ENCODE measurements at places on chromosomes 7 and 10.

- no peak for DNase-seq
These were observed 649 bp downstream of the IDE start for GRCh38 chr10:92573091-92573797.

DNA sequence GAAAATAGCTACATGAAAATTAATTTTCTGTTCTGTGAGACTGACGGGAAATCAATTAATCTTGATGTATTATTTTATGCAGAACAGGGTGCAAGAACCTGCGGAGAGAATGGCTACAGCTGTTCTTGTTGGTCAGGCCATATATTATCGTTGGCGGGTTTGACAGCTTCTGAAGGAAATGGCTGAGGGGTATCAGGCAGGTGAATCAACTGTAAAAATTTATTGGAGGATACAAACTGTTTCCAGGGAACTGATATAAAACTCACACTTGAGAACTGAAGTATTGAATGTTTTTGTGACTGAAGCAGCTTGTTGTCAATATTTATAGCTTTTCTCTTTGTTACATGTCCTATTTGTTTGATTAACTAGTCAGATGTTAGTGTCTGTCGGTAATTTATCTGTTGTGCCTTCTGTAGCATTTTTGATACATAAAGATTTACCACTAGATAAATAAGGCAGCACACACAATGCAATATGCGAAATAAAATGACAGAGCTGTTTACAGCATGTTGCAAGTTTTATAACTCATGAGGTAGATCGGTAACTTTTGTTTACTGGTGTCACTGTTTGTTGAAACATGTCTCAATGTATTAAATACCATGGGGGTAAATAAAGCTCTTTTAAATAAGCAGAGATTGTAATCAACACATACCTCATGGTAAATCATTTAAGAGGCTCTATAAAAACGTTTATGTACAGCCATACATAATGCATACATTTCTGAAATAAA, 308.2 kb downstream of the LRMDA start:
- DNase-seq, result no peak

GRCh38 chr10:98309366-98310355, 41.7 kb upstream of the LOXL4 start:
- no peak for DNase-seq

DNA sequence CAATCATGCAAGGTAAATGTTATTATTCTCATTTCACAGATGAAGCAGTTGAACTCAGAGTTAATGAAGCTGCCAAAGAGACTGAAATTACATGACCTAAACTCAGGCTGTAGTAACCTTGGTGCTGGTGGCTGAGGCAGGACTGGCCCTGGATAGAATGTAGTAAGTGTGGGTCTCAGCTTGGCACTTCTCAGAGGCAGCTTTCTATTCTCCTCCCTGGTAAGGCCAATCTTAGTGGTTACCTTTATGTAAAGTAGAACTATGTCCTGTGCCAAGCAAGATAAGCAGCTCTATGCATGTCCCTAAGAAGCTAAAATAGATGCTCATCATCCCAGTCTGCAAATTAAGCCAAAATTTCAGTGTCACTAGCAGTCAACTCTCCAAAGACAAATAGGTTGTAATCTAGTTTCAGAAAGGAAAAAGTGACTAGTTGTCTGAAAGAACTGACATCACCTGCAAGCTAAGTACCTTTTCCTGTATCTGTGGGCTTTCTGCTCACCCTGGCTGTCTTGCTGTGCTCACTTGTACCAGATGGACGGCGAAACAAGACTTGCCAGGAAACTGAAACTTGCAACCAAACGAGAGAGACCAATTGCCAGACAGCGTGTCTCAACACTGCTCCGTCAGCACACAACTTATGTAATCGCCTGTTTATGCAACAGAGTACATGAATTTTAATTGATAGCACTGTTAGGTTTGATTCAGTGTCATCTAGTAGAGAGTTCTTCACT, 43.7 kb downstream of the CH25H start:
- DNase-seq, result no peak

GRCh38 chr10:49761789-49762565, at the start of gene OGDHL:
TSS of gene OGDHL (minus strand) at chr10:49762323. CDS start at chr10:49758592, 3,731 bp downstream.
- no peak for DNase-seq

DNA sequence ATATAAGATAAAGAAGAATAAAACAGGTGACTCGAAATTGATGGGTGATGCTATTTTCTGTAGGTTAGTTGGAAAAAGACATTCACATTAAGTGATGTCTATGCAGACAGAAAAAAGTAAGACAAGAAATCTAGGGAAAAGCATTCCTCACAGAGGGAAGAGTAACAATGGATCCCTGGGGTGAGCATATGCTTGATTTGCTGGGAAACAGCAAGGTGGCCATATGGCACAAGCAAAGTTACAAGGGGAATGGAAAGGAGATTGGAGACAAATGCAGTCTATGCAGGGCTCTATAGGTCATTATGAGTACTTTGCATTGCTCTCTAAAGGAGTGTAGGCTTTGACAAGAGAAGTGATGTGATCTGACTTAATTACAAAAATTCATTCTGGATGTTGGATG, 90.9 kb upstream of the ZNF804B start:
- no peak for DNase-seq

GRCh38 chr7:113414401-113415035, 296.2 kb upstream of the SMIM30 start:
- no peak for DNase-seq

- DNase-seq, result no peak
These were observed 2.7 kb downstream of the SKIDA1 start for GRCh38 chr10:21522631-21523406.

DNA sequence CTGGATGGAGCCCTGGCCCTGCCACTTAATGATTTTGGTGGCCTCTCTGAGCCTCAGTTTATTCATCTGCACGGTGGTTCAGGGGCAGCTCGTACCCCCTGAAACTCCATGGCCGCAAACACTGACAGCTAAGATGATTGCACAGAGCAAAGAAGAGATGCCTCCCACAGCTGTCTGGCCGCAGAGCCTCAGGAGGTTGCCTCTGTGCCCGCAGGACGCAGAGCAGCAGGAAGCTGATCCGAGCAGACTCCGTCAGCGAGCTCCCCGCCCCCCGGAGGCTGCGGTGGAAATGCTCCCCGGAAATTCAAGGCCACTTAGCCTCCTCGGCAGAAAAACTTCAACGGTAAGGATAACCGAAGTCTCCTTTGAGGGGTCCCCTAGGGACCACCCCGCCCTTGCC, 30.2 kb upstream of the C10orf53 start:
- no peak for DNase-seq

- no peak for DNase-seq
These were observed 97.5 kb downstream of the MKI67 start for GRCh38 chr10:128028508-128029289.

DNA sequence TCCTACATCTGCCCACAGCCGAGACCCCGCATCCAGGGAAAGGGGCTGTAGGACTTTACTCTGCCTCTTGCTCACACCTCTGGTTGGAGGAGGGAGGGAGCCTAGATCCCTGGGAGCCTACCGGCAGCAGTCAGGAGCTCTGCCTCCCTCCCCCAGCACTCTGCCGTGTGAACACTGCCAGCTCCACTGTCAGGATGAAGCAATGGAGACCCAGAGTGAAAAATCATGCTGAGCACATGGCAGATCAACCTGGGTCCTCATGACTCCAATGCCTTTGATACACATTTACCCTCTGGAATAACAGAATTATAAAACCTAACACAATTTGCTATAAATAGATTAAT, 477.7 kb downstream of the TNS3 start:
- DNase-seq, result no peak

GRCh38 chr10:63143987-63144386, 10.9 kb downstream of the NRBF2 start:
- no peak for DNase-seq

GRCh38 chr10:60564475-60564874, 174.8 kb upstream of the ANK3 start:
- DNase-seq, result no peak

DNA sequence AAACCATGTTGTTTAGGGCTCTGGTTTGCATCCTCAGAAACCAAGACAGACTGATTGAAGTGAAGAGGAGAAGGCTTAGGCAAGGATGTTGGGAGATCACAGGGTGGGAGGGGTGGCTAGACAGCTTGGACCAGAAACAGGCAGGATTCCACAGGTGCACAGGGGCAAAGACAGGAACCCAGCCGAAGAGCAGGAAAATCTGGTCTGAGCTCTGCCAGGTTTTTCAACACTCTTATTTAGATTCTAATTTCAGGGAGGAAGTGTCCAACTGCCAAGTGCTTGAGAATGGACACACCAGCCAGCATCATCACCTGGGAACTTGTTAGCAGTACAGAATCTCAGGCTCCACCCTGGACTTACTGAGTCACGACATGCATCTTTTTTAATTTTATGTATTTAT, 93.8 kb downstream of the MARCHF5 start:
- no peak for DNase-seq

DNA sequence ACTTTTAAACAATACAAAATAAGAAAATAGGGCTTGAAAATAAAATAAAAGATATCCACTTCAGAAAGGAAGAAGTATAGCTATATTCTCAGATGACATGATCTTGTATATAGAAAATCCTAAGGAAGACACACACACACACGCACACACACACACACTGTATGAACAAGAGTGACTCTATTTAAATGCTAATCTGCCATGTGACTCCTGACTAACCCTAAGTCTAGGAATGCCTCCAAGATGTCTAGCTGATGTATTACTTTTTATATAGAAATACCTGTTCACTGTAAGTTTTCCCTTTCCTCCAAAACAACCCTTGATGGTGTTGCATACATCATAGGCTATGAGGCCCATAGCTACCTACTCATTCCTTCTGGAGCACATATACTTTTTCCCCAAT, 173.1 kb upstream of the LRRTM3 start:
- no peak for DNase-seq

GRCh38 chr10:130474591-130474990, 338.4 kb downstream of the GLRX3 start:
- DNase-seq, result no peak

DNA sequence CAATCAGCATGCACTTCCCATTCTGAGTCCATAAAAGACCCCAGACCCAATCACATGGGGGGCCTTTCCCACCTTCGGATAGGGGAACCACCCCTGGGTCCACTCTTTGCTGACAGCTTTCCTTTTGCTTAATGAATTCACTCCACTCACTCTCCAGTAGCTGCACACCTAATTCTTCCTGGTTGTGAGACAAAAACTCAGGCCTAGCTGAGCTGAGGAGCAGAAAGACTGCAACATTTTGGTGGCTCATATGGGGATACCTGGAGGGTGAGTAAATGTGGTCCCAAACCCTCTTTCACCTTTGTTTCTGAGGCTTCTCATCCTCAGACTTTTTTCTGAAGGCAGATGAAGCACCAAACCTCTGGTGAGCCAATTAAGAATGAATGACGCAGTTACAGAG, 138.1 kb downstream of the WDR11 start:
- DNase-seq, result no peak

- no peak for DNase-seq
These were observed 26.7 kb downstream of the PLPP4 start for GRCh38 chr10:120483651-120484301.

- no peak for DNase-seq
These were observed 76.7 kb downstream of the BMS1 start for GRCh38 chr10:42859256-42859655.

DNA sequence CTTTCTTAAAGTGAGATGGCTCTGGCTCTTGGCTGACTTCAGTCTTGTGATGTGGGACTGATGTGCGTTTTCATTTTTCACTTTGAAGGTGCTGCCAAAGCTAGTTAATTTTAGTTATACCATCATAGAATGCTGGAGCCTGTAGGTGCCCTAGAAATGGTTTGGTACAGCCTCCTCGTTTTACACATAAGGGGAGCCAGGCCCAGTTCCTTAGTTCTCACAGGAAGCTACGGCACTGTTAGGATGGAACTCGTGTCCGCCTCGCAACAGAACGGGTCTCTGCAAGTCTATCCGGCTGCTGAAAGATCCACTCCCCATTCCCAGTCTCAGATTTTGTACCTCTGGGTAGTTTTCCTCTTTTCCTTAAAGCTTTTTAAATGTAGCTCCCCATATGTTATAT, 173.2 kb upstream of the PRPS1L1 start:
- no peak for DNase-seq
